Astrocyte of the spinal cord (primary cell): ENCODE measurements at places on chromosomes 2 and 18.

- no peak for DNase-seq
Observed at GRCh38 chr2:161104054-161104553, 56.1 kb upstream of the TANK start.

GRCh38 chr18:42996824-42997223 lies 118.7 kb downstream of the RIT2 start:
- DNase-seq = no peak

- no peak for DNase-seq
Observed at GRCh38 chr2:42035241-42035640, 12.6 kb upstream of the PKDCC start.

GRCh38 chr18:7198326-7198725 lies 32.6 kb upstream of the LRRC30 start:
- DNase-seq = no peak

DNA sequence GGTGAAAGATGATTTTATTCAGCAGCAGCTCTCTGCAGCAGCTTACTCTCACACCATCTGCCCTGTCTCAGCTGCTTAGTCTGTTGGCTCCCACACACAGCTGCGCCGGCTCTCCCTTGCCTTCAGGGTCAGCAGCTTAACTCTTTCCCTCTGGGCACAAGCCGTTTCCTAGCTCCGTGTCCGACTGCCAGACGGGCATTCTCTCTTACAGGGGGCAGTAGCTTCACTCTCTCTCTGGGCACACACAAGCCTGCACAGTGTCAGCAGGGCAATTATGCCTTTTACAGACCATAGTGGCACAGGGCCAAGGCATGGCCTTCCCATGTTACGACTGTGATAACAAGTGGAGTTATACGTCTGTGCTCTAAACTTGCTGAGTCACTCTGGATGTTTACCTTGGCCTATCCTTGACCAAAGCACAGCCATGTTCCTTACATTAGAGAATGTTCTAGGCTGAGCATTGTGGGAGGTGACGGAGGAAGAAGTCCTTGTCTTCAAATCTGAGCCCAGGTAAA lies 31.7 kb downstream of the PCARE start:
- peak; percentile 51 for DNase-seq

- peak; percentile 71 for DNase-seq
Observed at GRCh38 chr2:12008425-12009061, 262.1 kb downstream of the LPIN1 start.

DNA sequence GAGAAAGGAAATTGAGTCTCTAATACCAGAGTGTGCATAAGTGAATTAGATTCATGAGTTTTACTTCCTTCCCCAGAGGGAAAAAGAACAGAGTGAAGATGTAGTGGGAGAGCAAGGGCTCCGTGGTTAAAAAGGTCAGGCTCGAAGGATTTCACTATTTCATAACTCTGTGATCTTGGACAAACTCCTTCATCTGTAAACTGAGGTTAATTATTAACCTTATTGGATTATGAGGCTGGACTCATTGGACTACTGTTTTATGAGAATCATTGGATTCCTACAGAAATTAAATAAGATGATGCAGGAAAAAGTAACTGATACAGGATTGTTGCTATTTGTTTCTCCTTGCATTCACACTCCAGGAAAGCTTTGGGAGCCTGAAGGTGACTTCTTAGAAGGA lies 45.0 kb downstream of the SRD5A2 start:
- DNase-seq = no peak

DNA sequence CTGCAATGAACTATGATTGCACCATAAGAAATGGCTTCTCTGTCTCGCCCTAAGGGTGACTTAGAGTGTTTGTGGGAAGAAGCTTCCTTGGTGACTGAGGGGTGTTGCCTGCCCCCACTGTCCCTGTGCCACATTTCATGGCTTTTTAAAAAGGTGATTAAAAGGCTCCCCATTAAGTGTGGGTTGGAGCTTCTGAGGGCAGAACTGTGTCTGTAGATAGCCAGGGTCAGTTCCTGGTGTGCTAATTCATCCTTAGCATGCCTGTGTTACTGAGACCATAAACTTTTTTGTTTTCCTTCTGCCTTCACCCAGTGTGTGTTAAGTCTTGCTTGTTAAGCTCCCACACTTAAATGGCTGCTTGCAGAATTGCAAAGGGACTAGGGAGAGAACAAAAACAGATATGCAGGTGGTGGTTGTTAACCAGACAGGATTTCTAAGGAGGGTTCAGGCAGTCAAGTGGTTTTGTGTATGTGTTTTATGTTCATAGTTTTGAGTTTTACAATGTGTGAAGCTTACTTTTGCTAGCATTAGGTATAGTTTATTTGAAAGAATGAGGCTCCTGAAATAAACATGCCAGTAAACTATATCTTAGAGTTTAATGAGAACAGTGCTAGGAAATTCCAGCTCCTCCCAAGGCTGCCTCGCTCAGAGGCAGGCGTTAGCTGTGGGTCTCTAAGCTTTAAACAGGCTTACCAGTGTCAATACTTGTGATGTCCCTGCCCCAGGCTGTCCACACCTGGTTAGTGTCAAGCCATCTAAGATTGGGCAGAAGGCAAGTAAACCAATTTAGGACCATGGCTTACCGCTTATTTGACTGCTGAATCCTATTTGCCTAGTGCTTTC lies 14.5 kb downstream of the CERS6 start:
- DNase-seq = no peak

- DNase-seq = no peak
Observed at GRCh38 chr2:126303113-126303512, 352.8 kb upstream of the GYPC start.

GRCh38 chr2:194742706-194743105 lies 914.3 kb upstream of the SLC39A10 start:
- no peak for DNase-seq

GRCh38 chr2:207925601-207926000 lies 99.7 kb downstream of the PLEKHM3 start:
- DNase-seq = no peak

- DNase-seq = peak; percentile 25
Observed at GRCh38 chr2:23803965-23804542, 122.9 kb downstream of the ATAD2B start.

- no peak for DNase-seq
Observed at GRCh38 chr18:74773171-74773624, 175.5 kb downstream of the ZNF407 start.
